ENCODE measurements at places on chromosomes 16 and 17. TPM values are rescaled to one million over a fixed set of nuclear protein-coding genes. Genes with fewer than 3 reads are reported as not detected.

Gene DNAH2
- total RNA-seq: 0.16 TPM

Gene GNG13
- total RNA-seq: not detected

Gene PITPNM3
- 0.26 TPM for total RNA-seq

Gene C16orf92
- not detected for total RNA-seq

Gene SEPTIN1
- total RNA-seq: under 0.01 TPM

Gene PRSS36
- 0.17 TPM for total RNA-seq

Gene SARM1
- 7.2 TPM for total RNA-seq

Gene ADGRG1
- total RNA-seq: 1.7 TPM

Gene ABAT
- total RNA-seq: 2.7 TPM

Gene KREMEN2
- under 0.01 TPM for total RNA-seq

Gene USH1G
- under 0.01 TPM for total RNA-seq

Gene EZH1
- 13.4 TPM for total RNA-seq

Gene PIPOX
- 2.2 TPM for total RNA-seq

Gene SERPINF2
- 0.17 TPM for total RNA-seq

Gene KCNH6
- not detected for total RNA-seq

Gene CSNK1D
- 46.2 TPM for total RNA-seq

Gene NACA2
- not detected for total RNA-seq

Gene TBC1D26
- under 0.01 TPM for total RNA-seq

Gene RNF222
- total RNA-seq: not detected

Gene ANKFN1
- not detected for total RNA-seq

Gene PRSS27
- total RNA-seq: 1.1 TPM

Gene KRT17
- total RNA-seq: 4.9 TPM

Gene RAB11FIP4
- 0.16 TPM for total RNA-seq

Gene WDR59
- 17.9 TPM for total RNA-seq
